ENCODE measurements at places on chromosomes 16 and 17. TPM values are rescaled to one million over a fixed set of nuclear protein-coding genes. Genes with fewer than 3 reads are reported as not detected.

Gene JPT2
- total RNA-seq, result 59.1 TPM

Gene KRT32
- not detected for total RNA-seq

GRCh38 chr17:27222515-27222914 is 71.4 kb upstream of the WSB1 start:
- DNase-seq, result no peak

GRCh38 chr16:56610017-56610608 is 1.7 kb downstream of the MT2A start:
- peak; percentile 94 for DNase-seq

DNA sequence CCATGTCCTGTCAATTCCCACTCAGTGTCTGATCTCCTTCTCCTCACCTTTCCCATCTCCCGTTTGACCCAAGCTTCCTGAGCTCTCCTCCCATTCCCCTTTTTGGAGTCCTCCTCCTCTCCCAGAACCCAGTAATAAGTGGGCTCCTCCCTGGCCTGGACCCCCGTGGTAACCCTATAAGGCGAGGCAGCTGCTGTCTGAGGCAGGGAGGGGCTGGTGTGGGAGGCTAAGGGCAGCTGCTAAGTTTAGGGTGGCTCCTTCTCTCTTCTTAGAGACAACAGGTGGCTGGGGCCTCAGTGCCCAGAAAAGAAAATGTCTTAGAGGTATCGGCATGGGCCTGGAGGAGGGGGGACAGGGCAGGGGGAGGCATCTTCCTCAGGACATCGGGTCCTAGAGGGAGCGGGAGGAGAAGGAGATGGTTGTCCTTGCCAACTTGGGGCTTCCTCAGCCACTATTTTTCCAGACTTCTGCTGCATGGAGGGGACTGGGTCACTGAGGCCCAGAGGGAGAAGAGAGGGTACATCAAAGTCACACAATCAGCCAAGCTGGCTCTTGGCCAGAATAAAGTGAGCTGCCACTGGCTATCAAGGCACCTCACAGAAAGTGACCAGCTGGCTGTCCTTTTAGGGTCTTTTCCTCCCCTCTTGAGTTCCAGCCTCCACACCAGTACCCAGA is 1.9 kb upstream of the TBC1D10B start:
- DNase-seq, result peak; percentile 55

Data from LHCN-M2 (cell line).